ENCODE measurements at places on chromosomes 7 and 10. TPM values are rescaled to one million over a fixed set of nuclear protein-coding genes. Genes with fewer than 3 reads are reported as not detected.

- H3K27me3 ChIP-seq, result no peaks in the 10 kb centered on the region
- peaks cover 62% of the 10 kb centered on the region for H3K4me1 ChIP-seq
- H3K4me3 ChIP-seq, result no peak overlapping the region
- peak overlapping the region; percentile 2 for H3K27ac ChIP-seq
- no peak for DNase-seq
Measured at GRCh38 chr7:69953136-69954067, 355.1 kb downstream of the AUTS2 start.

DNA sequence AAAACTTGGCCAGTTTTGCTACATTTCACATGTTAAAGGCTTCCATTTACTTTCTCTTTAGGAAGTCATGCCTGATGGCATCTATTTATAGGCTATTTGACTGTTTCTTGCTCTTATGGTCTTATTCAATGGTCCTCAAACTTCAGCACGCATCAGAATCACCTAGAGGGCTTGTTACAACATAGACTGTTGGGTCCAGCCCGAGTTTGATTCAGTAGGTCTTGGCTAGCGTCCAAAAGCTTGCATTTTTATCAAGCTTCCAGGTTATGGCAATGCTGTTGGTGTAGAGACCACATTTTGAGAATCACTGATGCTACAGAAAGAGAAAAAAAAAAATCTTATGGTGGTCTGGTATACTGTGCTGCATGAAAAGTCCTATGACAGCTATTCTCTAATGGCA, 51.9 kb downstream of the MTPN start:
- no peak for DNase-seq
- peaks cover 11% of the 10 kb centered on the region for H3K36me3 ChIP-seq
- H3K27me3 ChIP-seq, result no peaks in the 10 kb centered on the region
- H3K27ac ChIP-seq, result no peak overlapping the region

DNA sequence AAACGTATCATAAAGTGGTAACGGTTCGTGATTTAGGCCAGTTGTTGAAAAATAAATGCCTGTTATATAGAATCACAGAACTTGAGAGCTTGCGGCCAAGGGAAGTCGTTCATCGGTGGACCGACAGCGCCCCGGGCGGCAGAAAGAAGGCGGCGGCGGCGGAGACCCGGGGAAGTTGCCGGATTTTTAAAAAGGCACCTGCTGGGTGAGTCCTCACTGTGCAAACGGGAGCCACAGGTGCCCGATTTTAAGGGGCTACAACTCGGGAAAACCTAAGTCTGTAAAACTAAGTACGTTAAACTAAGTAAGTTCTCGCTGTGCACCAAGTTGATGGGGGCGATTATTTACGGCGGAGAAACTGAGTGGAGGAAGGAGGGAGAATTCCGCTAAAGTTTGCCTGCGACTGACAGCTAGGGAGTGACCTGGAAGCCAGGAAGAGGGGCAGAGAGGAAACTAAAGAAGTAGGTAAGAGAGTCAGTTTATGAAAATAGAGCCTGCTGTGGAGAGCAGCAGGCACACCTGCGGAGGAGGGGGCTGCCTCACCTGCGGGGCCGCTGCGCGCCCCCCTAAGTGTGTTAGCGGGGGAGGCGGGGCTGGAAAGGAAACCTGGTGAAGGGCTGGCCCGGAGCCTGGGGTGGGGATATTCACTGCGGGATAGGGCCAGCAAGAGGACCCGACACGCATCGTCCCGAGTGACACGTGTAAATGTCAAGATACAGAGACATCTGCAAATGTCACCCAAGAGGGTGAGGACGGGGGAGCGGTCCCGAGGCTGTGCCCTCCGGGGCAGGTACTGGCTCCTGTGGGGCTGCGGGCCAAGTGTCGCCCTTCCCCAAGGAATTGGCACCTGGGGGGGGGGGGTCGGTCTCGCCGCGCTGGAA, 996 bp downstream of the ADAM12 start:
- H3K4me1 ChIP-seq, result peaks cover 17% of the 10 kb centered on the region
- no peaks in the 10 kb centered on the region for H3K36me3 ChIP-seq
- H3K27ac ChIP-seq, result no peak overlapping the region
- peaks cover 87% of the 10 kb centered on the region for H3K27me3 ChIP-seq

DNA sequence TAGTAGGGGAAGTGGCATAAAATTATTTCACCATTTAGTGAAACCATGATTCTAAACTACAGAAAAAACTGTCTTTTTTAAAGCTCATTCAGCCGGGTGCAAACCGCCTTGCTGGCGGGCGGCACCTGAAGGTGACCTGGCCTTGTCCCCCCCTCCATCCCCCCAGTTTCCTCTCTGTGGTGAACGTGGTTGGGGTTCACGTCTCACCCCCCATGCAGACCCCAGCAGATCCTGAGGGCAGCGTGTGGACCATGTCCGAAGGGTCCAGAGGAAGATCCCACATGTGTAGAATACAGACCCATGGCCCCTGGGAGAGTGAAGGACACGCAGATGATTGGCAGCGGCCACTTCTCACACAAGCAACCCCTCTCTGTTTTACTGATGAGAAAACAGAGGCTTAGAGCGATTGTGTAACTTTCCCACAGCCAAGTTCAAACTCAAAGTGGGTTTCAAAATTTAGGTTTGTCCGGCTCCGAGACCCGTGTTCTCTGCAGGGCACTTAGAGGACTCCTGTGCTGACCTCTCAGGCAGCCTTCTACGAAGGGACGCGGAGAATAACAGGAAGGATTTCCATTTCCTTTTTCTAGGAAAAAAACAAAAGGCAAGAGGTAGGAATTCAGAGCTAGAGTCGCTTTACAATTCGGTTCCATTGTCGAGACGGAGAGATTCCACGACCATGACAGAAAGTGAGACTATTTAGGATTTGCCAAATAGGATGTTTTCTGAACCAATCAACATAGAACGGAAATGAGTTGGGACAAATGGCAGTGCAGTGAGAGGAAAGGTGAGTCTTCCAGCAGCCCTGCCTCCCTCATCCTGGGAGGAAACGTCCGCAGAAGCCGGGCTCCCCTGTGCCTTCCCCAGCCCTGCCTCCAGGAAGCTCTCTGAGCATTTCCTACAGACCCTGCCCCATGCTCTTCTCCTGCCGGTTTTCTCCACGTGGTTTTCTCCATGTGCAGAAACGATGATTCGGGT, 67.6 kb upstream of the PITRM1 start:
- peaks cover 8% of the 10 kb centered on the region for H3K4me1 ChIP-seq
- H3K36me3 ChIP-seq, result no peaks in the 10 kb centered on the region
- peak overlapping the region; percentile 39 for H3K4me3 ChIP-seq
- no peaks in the 10 kb centered on the region for H3K27me3 ChIP-seq
- DNase-seq, result no peak

- H3K27me3 ChIP-seq, result no peaks in the 10 kb centered on the region
- peaks cover 51% of the 10 kb centered on the region for H3K4me1 ChIP-seq
- DNase-seq, result no peak
Measured at GRCh38 chr10:99913831-99914235, 95.9 kb downstream of the DNMBP start.

DNA sequence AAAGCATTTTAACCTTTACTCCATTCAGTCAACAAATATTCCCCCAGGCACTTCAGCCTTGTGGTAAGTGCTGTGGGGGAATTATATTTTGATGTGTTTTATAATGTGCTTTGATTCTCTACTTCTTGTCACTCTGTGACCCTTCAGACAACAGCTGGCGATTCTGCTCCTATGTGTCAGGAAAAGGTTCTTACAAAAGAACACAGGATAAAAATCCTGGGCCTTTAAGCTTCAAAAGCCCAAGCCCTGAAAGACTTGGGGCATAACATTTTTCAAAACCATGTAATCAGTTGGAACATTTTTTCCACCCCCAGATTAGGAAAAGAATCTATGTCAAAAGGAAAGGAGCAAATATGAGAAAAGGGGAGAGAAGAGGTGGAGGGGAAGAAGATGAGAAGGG, 37.8 kb upstream of the LRRC17 start:
- H3K27me3 ChIP-seq, result no peaks in the 10 kb centered on the region
- no peaks in the 10 kb centered on the region for H3K36me3 ChIP-seq
- no peak overlapping the region for H3K4me3 ChIP-seq
- no peak overlapping the region for H3K27ac ChIP-seq

DNA sequence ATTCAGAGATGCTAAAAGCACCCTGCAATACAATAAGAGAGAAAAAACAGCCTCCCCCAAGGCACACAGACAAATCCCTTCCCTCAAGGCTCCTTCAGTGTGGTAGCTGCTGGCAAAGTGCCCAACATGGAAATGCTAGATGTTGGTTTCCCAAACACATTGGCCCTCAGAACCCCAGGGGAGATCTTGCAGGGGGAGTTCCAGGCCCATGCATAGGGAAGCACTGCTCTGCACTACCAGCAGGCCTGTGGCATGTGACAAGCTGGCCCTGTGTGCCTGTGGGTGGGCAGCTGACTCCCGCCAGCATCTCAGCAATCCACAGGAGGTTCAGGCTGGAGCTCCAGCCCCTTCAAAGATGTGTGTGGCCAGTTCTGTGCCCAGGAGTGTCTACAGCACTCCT, 16.8 kb upstream of the CSGALNACT2 start:
- no peak overlapping the region for H3K27ac ChIP-seq
- no peak for DNase-seq
- no peaks in the 10 kb centered on the region for H3K36me3 ChIP-seq
- no peak overlapping the region for H3K4me3 ChIP-seq

GRCh38 chr7:121404348-121404747, 8.2 kb upstream of the FAM3C start:
- H3K4me3 ChIP-seq, result no peak overlapping the region
- H3K27ac ChIP-seq, result no peak overlapping the region
- no peaks in the 10 kb centered on the region for H3K4me1 ChIP-seq
- no peaks in the 10 kb centered on the region for H3K36me3 ChIP-seq
- H3K27me3 ChIP-seq, result no peaks in the 10 kb centered on the region

- peak overlapping the region; percentile 71 for H3K27ac ChIP-seq
- H3K36me3 ChIP-seq, result peaks cover 99% of the 10 kb centered on the region
- no peaks in the 10 kb centered on the region for H3K27me3 ChIP-seq
- H3K4me3 ChIP-seq, result peak overlapping the region; percentile 45
Measured at GRCh38 chr7:138564365-138564764, 104.3 kb downstream of the TRIM24 start.

- H3K27me3 ChIP-seq, result no peaks in the 10 kb centered on the region
- no peak for DNase-seq
- H3K36me3 ChIP-seq, result no peaks in the 10 kb centered on the region
- no peak overlapping the region for H3K4me3 ChIP-seq
- H3K27ac ChIP-seq, result no peak overlapping the region
Measured at GRCh38 chr10:132551093-132551807, 13.7 kb downstream of the INPP5A start.

DNA sequence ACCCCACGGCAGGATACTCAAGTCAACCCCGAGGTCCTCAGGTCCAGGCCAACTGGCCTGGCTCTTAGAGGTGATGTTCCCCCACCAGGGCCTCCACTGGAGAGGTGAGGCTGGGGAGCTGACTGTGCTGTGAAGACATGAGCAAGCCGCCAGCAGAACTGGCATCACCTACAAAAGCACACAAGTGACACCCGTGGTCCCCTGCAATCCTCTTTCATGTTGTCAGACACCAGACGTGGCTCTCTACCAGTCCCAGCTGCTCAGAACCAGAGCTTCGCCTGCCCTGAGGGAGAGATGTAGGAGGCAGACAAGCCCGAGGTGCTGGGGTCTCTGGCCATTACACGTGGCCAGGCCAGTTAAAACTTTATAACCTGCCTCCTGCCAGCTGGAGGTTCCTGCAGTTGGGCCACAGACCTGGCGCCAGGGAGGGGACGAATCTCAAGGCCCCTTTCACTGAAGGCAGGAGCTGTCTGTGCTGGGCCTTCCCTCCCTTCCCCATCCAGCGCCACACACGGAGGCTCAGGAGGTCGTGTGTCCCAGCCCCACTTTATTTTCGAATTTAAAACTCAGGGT, 2.2 kb downstream of the COMTD1 start:
- H3K4me1 ChIP-seq, result peaks cover 43% of the 10 kb centered on the region
- H3K27ac ChIP-seq, result peak overlapping the region; percentile 94
- peak overlapping the region; percentile 91 for H3K4me3 ChIP-seq
- DNase-seq, result no peak

- H3K4me3 ChIP-seq, result peak overlapping the region; percentile 55
- H3K27ac ChIP-seq, result no peak overlapping the region
- no peaks in the 10 kb centered on the region for H3K36me3 ChIP-seq
Measured at GRCh38 chr10:50152792-50153272, 85.1 kb downstream of the WASHC2A start.

The FAM237B gene
- not detected for total RNA-seq

The NPSR1 gene
- total RNA-seq, result not detected

The ASAH2 gene
- not detected for total RNA-seq

The CELF2 gene
- total RNA-seq, result 74.9 TPM

The CCL24 gene
- not detected for total RNA-seq

The CTTNBP2 gene
- total RNA-seq, result 1.2 TPM

The OPN4 gene
- total RNA-seq, result 0.25 TPM

Measured in left ventricle myocardium inferior (tissue), 1 donor.